ENCODE measurements at places on chromosomes 5 and 9.

DNA sequence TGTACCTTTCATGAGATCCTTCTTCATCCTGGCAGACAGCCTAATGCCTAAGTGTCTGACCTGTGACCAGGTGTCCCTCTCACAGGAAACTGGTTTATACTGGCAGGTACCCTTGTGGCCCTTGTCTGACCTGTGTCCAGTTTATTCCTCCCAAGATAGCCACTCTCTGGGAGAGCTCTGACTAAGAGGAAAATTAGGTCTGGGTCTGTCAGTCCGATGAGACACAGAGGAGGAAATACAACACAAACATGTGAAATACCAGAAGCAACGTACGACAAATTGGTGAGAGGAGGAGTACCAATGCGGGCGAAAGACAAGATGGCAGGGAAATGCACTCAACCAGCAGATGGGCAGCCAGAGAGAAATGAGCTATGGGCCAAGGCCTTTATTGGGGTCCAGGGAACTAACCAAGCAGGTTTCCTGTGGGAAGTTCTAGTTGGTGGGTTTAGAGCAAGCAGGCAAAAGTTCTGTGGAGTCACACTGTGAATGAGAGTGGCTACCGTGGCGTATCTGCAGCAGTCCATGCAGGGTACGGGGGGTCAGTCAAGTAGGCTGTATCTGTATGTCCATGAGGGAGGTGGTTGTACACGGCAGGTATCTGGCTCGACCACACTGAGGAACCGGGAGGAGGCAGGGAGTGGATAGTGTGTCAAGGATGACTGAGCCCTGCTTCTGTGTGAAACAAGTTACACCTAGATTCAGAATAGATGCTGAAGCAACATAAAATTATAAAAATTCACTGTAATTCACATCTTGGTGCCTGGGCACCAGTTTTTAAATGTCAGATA lies 109.0 kb downstream of the MLLT3 start:
- no peak for DNase-seq

GRCh38 chr5:54528633-54529209 lies 11.2 kb downstream of the SNX18 start:
- no peak for DNase-seq

- no peak for DNase-seq
Measured at GRCh38 chr9:133789778-133790177, 51.6 kb upstream of the SARDH start.

- DNase-seq, result no peak
Measured at GRCh38 chr5:169974121-169974770, 6.0 kb downstream of the INSYN2B start.

- DNase-seq, result no peak
Measured at GRCh38 chr9:103991001-103991400, 103.1 kb upstream of the SMC2 start.

- no peak for DNase-seq
Measured at GRCh38 chr5:97544678-97545077, 361.6 kb upstream of the RIOK2 start.

DNA sequence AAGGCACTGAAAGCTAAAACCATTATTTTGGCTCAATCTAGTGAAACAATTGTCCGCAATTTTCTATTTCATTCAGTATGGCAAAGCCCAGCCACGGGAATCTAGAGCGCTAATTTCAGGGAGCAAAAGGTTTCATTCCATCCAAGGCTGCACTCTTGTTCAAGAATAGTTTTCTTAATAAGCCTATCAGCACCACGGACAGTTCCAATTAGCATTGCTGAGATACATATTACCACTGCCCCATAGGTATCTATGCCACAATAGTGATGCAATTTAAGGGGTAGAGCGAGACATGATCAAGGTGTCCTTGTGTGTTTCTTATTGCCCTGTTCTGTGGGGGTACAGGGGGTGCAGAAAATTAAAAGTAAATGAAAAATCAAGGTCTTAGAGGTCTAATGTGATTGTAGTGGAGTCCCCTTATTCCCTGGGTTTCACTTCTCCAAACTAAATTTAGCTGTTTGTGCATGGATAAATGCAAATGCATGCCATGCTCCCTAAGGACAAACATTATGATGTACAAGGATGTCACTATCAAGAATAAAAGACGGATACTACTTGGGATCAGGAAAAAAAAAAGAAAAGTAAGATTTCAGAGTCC lies 45.5 kb downstream of the SPOCK1 start:
- DNase-seq, result no peak

GRCh38 chr9:122186301-122186700 lies 26.6 kb downstream of the MORN5 start:
- DNase-seq, result no peak

GRCh38 chr5:130981663-130982062 lies 183.4 kb downstream of the HINT1 start:
- no peak for DNase-seq

GRCh38 chr9:127175319-127175715 lies 52.9 kb upstream of the ANGPTL2 start:
- no peak for DNase-seq

- DNase-seq, result peak; percentile 8
Measured at GRCh38 chr9:121328876-121329681, 41.0 kb downstream of the STOM start.

- no peak for DNase-seq
Measured at GRCh38 chr5:140647042-140647419, 399 bp downstream of the NDUFA2 start.

GRCh38 chr5:151628112-151628823 lies 37.1 kb upstream of the FAT2 start:
- DNase-seq, result no peak

- DNase-seq, result no peak
Measured at GRCh38 chr5:58348996-58349728, 110.7 kb downstream of the PLK2 start.

DNA sequence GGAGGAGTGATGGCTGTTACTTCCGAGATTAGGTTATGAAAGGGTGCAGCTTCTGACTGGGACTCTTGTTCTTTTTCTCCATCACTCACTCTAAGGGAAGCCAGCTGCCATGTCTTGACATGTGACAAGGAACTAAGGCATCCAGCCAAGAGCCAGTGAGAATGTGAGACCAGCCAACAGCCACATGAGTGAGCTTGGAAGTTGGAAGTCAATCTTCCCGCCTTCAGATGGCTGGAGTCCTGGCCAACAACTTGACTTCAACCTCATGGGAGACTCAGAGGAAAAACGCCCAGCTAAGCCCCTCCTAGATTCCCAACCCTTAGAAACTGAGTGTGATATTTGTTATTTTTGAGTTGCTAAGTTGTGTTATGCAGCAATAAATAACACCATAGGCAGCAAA lies 201.1 kb downstream of the SNX18 start:
- DNase-seq, result no peak

- DNase-seq, result no peak
Measured at GRCh38 chr5:164002628-164003027, 497.2 kb downstream of the MAT2B start.

DNA sequence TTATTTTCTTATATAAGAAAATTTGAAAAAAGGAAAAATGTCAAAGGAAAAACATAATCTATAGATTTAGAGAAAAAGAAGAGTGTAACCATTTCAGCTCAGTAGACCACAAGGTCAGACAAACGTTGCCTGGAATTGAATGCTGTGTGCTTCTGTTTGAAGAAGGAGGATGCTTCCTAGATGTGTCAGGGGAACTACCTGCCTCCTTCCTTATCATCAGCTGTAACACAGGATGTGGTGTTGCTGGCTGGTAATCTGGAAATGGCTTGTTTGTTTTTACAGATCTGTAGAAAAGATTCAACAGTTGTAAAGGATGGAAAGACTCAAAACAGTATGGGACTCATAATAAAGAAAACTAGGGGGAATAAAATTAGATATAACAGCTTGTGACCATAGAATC lies 160.7 kb upstream of the MEF2C start:
- no peak for DNase-seq

DNA sequence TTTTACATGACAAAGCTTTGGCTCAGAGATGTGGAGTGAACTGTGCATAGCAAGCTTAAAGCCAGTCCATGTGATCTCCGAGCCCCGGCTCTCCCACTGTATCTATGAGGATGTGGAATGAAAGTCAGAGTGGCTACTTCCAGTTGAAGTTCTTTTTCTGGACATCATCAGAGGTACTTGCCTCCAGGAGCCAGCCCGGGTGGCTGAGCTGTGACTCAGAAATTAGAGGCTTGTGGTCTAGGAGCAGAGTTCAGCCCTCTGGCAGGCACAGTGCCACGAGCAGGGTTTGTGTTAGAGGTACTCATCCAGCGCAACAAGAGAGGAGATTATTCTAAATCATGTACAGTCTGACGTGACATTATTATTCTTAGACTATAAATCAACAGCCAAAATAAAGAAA lies 322.5 kb downstream of the CDK5RAP2 start:
- no peak for DNase-seq

GRCh38 chr9:81776834-81777233 lies 87.5 kb upstream of the TLE1 start:
- no peak for DNase-seq

DNA sequence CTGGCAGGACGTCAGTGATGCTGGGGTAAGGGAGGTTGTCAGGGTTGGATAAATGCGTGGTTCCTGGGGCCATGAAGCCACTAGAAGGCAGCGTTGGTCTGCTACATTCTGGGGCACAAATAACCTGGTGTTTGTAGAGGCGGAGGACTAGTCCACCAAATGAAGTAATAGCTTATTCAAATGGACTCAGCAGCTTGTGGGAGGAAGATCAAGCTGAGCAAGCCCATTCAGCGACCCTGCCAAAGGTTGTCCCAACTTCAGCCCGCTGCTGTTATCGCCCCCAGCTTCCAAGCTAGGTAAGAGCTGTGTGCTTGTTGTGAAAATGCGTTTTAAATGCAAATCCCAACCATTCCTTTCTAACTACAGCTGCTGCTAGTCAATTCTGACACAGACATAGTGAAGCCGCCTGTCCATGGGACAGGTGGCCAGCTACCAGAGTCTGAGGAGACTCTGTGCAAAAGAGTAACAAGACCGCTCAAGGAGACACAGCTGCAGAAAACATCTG lies 7.6 kb upstream of the FAM240B start:
- no peak for DNase-seq

- no peak for DNase-seq
Measured at GRCh38 chr9:129109537-129109903, 1.1 kb downstream of the CRAT start.

DNA sequence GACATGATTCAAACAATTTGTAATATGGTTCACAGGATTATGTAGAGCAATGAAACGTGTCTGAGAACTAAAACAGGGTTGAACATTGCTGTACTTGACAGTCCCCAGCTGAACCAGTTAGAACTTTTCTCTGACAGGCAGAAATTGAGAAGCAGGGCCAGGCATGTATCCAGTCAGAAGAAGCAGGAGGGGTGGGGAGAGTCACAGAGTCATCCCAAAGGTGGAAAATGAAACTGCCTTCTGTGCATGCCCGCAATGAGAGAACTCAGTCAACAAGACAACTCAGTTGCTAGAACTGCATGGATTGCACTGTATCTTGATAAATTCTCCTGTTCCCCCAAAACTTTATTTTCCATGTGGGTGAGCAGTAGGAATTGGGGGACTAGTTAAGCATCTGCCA lies 72.9 kb upstream of the PRLR start:
- no peak for DNase-seq

GRCh38 chr5:20266066-20266465 lies 278.1 kb upstream of the CDH18 start:
- DNase-seq, result no peak

GRCh38 chr5:7207979-7208378 lies 188.0 kb upstream of the ADCY2 start:
- DNase-seq, result no peak

DNA sequence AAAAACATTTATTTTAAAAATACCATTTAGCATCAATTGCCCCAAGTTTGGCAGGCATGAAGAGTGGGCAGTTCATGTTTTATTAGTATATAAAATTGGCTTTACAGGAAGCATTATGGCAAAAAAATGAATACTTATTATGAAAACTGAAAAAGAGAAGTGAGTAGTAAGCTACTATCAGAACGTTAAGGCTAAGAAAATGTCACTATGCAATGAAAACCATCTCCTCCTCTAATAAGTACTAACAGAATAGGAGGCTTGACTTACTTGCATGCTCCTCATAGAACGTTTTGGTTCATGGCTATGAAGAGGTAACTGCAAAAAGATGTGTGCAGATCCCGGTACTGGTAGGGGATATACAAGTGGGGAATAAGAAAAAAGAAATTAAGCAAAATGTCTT lies 23.6 kb downstream of the TICAM2 start:
- DNase-seq, result no peak

DNA sequence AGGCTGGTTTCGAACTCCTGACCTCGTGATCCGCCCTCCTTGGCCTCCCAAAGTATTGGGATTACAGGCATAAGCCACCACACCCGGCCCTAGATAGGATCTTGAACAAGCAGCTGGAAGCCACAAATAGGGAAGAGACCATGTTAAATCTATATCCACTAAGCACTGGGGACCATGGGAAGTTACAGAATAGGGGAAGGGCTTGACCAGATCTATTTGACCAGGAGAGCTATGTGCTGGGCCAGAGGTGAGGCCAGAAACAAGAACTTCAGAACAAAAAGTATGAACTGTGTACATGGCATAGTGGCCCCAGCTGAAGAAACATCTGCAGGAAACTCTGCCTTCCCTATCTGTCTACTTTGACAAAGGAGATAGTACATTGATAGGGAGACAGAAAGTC lies 10.8 kb downstream of the KLF4 start:
- DNase-seq, result no peak

DNA sequence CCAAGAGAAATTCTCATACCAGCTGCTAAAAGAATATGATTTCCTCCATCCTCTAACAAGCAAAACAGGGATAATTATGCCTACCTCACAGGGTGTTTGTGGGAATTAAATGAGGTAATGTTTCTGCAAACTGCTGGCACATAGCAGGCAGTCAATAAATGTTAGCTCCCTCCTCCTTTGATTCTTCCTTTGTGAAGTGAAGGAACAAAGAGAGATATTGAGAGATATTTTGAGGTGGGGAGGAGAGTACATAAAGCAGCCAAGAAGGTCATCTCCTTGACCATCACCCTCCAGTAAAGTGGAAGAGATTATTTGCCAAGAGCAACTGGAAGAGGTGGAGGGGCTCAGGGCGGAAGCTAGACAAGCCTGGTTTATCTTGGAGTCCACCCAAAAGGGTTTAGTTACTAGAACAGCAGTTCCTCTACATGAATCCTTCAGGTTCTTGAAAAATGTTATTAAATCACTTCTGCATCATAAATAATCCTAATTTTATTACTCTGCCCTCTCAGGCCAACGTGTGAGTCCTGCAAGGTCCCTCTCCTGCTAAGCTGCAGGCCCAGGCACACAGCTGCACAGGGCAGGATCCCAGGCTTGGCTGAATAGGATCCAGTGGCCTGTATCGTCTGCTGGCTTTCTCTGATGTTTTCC lies 35.0 kb upstream of the TLE1 start:
- DNase-seq, result no peak

- no peak for DNase-seq
Measured at GRCh38 chr9:114124138-114124537, 25.0 kb upstream of the KIF12 start.

GRCh38 chr5:158423623-158424200 lies 564.8 kb upstream of the CLINT1 start:
- DNase-seq, result no peak

DNA sequence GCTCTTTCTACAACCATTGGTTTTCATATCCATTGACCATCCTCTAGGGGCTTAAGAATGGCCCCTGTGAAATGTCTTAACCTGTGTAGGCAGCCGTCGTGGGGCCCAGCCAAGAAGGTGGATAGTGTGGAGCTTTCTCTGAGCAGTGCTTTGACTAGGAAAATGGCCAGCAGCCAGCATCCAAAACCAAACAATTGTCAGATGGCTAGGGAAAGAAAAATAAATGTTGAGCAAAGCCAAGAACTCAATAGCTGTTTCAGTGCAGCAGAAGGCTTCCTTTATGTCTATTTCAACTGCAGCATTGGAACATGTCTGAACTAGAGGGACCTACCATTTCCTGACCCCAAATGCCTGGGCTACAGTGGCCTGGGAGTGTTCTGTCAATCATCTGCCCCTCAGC lies 374.9 kb downstream of the TLE4 start:
- no peak for DNase-seq

GRCh38 chr9:36625006-36625615 lies 52.4 kb downstream of the MELK start:
- no peak for DNase-seq
